CD4-positive, alpha-beta T cell treated with Interleukin-15 for 4 hours (primary cell): ENCODE measurements at places on chromosomes 16 and 17.
A peak's percentile ranks its signal among the peaks of the same experiment; 100 is the strongest.

DNA sequence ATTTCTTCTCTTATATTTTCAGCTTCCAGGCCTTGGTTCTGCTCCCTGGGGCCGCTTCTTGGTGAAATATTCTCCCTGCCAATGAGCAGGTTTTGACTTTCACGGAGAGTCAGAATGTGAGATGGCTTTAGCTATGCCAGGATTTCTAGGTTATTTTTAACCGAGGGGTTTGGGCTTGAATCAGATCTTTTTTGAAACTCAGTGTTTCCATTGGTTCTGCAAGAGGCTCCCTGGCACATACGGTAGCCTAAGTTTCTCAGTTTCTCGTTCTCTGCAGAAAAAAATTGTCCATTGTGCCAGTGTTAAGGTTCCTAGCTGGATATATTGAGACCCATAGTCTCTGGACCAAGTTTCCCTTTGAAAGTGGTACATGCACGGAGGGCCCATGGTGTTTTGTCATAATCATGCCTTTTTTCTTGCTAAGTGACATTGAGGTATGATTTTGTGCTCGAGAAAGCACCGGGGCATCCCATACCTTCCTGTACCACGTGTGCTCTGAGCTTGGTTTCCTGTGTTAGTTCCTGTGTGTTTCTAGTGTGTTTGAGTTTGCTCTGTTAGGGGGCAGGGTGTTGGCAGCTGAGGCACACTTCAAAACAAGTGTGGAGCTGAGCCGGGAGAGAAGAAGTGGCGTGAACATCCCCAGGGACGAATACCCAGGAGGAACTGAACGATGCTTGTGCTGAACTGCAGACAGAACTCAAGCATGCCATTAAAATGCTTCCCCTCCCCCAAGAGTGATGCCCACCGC lies 127.2 kb downstream of the HS3ST3B1 start:
- DNase-seq = peak; percentile 67

DNA sequence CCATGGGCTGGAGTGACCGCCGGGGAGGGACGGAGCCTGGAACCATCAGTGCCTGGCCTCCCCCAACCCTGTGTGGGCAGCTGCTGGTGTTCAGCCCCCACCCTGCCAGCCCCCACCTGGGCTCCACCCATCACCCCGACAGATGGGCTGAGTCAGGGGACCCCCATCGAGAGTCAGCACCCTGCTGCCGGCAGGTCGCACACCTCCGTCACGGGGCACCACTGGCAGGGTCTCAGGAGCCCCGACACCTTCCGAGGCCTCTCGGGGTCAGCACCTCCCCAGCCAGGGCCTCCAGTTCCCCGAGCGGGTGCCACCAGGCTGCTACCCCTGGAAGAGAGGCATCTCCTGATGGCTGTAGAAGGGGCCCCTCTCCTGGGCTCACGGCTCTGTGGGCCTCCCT lies 38.3 kb upstream of the ACSF3 start:
- no peak for DNase-seq

DNA sequence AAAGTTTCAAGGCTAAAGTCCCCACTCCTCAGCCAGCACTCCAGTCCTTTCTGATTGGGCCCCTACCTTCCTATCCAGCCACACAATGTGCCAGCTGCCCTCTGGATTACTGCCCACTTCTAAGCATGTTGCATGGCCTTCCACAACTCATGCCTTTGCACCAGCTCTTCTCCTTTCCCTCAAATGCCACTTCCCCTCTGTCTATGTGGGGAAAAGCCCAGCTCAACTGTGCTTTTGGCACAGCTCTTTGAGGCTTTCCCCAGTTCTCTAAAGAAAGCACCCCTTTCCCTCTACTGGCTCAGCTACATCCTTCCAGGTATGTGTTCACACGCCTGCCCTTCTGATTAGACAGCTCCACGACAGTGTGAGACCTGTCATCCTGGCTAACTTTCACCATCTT lies 18.5 kb downstream of the GTF3C1 start:
- DNase-seq = no peak

- DNase-seq = no peak
Observed at GRCh38 chr16:85334718-85335583, 222.7 kb upstream of the CIBAR2 start.

DNA sequence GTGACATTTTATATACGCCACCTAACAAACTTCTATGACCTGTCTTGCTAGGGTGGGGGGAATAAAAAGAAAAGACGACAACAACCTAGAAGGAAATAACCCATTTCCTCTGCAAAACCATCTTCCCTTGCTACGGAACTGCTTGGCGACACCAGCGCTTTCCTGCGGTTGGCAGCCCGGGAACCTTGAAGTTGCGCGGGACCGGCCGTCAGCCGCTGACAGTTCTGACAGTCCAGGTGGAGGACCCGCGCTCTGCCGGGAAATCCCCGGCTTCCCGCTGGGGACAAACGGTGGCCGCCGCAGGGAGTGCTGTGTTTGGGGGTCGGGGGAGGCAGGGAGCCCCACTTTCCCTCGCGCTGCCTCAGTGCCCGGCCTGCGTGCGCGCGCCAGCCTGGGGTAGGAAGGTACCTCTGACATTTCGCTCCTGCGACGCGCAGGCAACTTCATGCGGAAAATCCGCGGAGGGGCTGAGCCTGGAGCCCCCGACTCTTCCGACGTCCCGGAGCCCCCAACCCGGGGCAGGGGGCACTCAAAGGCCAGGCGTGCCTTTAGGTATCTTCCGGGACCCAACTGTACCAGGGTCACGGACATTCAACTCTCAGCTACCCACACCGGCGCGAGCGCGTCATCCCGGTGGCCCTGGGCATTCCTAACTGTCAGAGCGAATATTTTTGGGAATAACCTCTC lies 516 bp downstream of the SLC16A6 start:
- DNase-seq = peak; percentile 46

DNA sequence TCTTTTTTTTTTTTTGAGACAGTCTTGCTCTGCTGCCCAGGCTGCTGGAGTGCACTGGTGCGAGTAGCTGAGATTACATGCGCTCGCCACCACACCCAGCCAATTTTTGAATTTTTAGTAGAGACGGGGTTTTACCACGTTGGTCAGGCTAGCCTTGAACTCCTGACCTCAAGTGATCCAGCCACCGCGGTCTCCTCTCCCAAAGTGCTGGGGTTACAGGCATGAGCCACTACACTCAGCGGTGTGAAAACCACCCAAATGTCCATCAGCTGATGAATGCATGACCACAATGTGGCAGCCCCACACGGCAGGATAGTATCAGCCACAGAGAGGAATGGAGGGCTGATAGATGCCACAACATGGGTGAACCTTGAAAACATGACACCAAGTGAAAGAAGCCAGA lies 2.1 kb downstream of the P2RX5 start:
- peak; percentile 37 for DNase-seq

DNA sequence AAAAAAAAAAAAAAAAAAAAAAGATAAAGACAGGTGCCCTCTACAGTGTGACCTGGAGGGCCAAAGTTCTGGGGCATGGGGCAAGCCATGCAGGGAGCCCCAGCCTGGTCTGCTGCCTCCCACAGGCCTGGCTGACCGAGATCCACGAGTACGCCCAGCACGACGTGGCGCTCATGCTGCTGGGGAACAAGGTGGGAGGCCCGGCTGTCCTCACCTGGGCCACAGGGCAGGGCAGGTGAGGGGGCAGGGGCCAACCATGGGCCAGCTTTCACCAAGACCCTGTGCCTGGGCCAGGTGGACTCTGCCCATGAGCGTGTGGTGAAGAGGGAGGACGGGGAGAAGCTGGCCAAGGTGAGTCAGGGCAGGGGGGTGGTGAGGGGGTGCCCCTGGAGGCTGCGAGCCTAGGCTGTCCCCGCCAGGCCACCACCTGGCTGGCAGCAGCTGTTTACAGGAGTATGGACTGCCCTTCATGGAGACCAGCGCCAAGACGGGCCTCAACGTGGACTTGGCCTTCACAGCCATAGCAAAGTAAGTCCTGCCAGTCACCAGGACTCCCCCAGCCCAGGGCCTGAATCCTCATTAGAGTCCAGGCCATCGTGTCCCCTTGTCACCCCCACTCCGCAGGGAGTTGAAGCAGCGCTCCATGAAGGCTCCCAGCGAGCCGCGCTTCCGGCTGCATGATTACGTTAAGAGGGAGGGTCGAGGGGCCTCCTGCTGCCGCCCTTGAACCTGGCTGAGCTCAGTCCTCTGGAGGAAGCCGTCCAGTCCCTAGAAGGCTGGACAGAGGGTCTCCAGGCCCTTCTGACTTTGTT lies 2.7 kb upstream of the TRAF7 start:
- no peak for DNase-seq

GRCh38 chr16:27414788-27415431 lies 12.9 kb downstream of the IL21R start:
- DNase-seq = no peak

DNA sequence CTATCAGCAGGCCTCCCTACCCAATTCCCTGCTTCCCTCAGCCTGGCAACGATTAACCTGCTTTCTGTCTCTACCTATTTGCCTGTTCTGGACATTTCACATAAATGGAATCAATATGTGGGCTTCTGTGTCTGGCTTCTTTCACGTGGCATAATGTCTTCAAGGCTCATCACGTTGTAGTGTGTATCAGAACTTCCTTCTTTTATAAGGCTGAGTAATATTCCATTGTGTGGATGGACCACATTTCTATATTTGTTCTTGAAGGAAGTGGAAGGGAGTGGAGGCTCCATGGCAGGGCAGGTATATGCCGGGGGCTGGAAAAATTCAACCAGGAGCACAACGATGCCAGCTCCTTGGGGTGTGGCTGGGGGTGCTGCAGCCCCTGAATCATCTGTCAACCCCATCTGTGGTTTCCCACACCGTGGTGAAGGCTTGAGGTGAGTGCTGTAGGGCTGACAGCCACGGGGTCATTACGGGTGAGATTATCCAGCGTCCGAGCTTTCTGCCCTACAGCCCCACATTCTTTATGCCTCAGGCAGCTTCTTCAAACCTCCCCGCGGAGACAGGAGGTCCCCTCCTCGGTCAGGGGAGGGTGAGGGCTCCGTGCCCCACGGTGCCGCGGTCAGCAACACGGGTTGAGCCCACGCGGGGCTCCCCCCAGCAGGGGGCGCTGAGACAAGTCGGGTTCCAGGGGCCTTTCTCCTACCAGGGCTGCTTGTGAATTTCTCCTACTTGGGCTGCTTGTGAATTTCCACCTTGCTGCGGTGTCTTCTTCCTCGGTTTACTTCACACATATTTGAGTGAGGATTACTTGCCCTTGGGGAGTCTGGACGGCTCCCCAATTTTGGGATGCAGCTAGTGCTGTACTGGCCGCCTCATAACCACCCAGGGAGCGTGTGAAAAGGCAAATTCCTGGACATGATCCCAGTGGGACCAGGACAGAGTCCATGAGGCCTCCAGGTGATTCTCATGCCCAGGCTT lies 18.3 kb upstream of the WFIKKN2 start:
- DNase-seq = peak; percentile 54

DNA sequence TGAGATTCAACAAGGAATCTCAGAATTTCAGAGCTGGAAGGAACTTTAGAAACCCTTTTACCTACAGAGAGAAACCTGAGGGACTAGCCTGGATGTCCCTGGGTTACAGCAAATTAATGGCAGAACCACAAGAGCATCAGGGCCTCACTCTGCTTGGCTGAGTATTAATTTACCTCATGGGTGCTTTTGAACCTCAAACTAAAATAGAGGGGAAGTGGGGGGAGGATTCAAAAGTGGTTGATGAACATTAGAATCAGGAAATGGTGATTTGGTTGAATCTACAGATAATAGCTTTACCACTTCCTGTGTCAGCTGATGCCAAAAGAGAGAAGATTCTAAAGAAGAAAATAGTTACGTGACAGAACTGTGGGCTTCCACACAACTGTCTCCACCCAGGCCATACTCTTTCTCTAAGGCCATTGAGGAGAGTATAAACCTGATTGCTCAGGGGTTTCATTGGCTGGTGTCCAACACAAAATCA lies 11.3 kb upstream of the SKAP1 start:
- DNase-seq = peak; percentile 83

DNA sequence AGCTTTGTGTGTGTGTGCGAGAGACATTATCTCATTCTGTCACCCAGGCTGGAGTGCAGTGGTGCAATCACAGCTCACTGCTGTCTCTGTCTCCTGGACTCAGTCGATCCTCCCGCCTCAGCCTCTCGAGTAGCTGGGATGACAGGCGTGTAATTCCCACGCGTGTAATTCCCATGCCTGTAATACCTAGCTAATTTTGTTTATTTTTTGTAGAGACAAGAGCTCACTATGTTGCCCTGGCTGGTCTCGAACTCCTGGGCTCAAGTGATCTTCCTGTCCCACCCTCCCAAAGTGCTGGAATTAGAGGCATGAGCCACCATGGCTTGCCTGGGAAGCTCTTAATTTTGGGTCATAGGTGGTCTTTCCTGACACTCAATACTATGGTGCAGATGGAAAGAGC lies 205.3 kb upstream of the TNRC6C start:
- no peak for DNase-seq

GRCh38 chr17:48307814-48308411 lies 122.1 kb downstream of the SKAP1 start:
- peak; percentile 50 for DNase-seq

GRCh38 chr16:84650062-84650991 lies 2.0 kb downstream of the KLHL36 start:
- no peak for DNase-seq

DNA sequence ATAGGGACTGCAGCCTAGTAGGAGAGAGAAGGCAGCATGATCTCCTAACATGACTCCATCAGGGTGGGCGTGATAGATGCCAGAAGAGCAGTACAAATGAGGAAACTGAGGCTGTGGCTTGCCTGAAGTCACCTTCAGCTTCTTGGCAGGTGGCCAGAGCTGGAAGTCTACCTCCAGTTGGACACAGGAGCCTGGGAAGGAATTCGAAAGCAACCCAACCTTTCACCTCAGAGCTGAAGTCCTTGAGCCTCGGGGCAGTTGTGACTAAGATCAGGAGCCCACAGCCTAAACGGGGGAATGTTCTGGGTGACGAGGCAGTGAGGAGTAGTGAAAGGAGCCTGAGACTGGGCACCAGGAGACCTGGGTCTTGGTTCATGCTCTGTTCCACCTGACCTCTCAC lies 9.4 kb upstream of the SLC52A1 start:
- no peak for DNase-seq

GRCh38 chr17:37124821-37125173 lies 176.0 kb downstream of the AATF start:
- DNase-seq = no peak

GRCh38 chr16:29700253-29700987 lies 21.4 kb downstream of the QPRT start:
- DNase-seq = peak; percentile 78

DNA sequence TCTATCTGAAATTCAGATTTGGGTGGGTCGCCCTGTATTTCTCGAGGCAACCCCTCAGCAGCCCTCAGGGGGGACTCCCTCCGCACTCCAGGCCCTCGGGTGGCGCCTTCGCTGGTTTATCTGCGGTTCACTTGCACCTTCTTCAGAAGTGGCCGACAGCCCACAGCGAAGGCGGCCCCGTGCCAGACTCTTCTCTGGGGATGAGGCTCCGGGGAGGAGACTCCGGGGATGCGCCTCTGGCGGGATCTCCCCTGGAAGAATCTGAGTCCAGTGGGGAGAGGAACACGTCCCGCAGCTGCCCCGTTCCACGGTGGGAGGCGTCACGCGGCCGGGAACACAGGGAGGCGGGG lies 63.9 kb upstream of the DNAJA2 start:
- peak; percentile 13 for DNase-seq
